ENCODE measurements at places on chromosomes 2 and 18.
A peak's percentile ranks its signal among the peaks of the same experiment; 100 is the strongest.

GRCh38 chr2:30296496-30296895, 65.2 kb downstream of the LBH start:
- DNase-seq, result no peak

DNA sequence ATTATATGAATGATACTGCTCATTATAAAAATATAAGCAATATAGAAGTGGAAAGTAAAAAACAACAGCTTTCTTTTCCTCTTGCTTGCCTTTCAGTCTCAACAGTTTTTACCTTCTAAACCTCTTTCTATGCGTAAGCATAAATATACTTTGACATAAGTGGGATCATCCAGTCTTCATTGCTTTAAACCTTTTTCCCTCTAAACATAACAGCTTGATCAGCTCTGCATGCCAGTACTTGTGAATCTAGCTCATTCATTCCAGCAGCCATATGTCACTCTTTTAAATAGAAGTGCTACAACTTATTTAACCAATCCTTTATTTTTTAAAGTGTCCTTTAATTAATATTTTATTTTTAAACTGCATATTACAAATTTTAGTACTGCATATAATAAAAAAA, 88.1 kb downstream of the TTC27 start:
- DNase-seq, result no peak

DNA sequence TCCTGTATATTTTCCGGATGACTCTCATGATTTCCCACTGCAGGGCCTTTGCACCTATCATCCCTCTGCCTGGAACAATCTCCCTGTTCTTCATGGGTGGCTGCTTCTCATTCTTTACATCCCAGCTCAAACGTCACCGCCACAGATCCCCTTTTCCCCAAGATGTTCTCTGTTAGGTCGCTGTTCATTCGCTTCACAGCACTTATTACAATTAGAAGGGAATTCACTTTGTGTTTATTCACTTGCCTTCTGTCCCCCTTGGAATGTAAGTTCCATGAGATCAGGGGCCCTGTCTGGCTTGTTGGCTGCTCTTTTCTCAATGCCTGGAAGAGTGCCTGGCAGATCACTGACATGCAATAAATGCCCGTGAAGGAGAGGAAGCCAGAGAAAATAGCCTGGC, 106.7 kb downstream of the FOXI3 start:
- no peak for DNase-seq

- DNase-seq, result no peak
These were observed 125.5 kb upstream of the SIX2 start for GRCh38 chr2:45134726-45135125.

DNA sequence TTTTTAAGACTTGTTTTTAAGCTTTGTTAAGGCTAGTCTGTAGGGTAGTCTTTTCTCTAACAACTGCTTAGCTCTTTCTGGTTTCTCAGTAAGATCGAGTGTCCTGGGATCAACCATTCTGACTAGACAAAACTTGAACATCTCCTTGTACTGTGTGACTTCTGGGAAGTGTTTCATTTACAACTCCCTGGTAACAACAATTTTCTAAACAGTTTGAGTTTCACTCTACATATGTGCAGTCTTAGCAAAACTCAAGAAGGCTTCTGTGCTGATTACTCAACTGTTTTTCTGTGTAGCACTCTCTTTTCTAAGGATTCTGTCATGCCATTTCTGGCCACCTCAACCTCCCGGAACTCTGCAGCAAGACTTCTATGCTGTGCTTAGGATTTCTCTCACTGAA, 204.5 kb downstream of the KIAA1328 start:
- DNase-seq, result no peak

GRCh38 chr2:41544709-41545108, 503.1 kb upstream of the PKDCC start:
- DNase-seq, result no peak

- DNase-seq, result no peak
These were observed 83.9 kb downstream of the AAK1 start for GRCh38 chr2:69559442-69560146.

DNA sequence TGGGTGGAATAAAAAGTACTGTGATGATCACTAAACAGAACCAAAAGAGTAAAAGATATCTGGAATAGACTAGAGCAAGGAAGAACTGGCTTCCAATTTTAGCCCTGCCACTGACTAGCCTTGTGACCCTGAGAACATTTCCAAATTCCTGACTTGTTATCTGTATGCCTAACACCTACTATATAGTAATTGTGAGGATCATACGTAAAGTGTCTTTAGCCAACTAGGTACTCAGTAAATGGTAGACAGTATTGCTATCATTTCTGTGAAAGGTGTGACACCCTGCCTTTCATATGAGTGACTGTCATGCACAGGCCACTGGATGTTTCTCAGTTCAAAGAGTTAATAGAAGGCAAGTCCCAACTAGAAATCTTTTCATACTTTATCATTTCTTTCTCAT, 29.8 kb downstream of the CYTIP start:
- DNase-seq, result no peak

DNA sequence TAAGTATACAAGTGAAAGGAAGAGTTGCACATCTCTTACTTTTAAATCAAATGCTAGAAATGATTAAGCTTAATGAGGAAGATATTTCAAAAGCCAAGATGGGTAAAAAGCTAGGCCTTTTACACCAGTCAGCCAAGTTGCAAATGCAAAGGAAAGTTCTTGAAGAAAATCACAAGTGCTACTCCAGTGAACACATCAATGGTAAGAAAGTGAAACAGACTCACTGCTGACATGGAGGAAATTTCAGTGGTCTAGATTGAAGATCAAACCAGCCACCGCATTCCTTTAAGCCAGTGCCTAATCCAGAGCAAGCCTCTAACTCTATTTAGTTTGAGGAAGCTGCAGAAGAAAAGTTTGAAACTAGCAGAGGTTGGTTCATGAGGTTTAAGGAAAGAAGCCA, 79.1 kb downstream of the RBBP8 start:
- no peak for DNase-seq

- no peak for DNase-seq
These were observed 49.1 kb downstream of the NHEJ1 start for GRCh38 chr2:219111375-219112061.

DNA sequence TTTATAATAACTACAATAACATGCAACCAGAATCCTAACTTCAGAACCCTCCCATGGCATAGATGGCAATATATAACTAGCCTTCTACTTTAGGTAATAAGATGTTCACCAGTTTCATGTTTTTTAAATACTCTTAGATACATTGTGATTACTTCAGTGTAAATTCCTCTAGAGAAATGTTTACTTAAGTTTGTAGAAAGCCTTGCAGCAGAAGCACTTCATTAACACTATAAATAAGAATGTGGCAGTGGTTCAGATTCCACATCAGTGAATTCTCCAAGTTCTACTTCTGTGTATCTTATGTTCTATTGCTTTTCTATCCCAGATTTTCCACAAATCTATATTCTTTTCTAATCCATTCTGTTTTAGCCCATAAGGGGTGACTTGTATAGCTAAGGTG, 1.2 kb upstream of the RAD51AP2 start:
- no peak for DNase-seq

DNA sequence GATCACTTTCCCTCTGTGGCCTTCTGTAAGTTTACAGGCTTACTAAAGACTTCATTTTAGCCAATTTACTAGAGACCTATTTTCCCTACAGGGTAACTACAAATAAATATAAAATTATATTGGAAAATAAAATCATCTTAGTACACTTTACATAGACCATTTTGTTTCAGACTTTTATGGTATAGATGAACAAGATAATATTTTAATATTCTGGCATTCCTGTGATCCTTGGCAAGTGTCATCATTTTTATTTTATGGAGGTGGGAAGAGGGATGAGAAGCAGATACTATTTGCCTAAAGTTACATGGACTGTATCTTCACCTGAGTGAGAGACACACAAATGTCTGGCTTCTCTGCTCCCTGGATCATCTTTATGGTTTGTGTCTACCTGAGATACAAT, 149.6 kb upstream of the CWC22 start:
- no peak for DNase-seq

GRCh38 chr18:55227771-55228170, 268.5 kb upstream of the CCDC68 start:
- no peak for DNase-seq

DNA sequence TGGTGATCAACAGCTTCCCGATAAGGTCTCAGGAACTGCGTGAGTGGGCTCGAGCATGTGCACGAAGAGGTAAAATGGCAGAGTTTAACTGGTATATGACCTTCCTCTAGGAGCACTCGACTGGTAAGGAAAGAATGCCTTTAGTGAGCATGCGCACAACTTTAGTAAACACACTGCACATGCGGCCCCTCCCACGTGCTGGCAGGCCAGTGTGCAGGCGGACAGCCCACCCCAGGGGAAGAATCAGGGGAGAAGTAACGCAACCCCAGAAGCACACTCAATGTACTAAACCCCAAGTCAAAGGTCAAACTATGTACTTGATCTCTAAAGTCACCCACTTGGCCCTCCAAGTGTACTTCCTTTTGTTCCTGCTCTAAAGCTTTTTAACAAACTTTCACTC, 28.7 kb upstream of the SLC25A52 start:
- no peak for DNase-seq

DNA sequence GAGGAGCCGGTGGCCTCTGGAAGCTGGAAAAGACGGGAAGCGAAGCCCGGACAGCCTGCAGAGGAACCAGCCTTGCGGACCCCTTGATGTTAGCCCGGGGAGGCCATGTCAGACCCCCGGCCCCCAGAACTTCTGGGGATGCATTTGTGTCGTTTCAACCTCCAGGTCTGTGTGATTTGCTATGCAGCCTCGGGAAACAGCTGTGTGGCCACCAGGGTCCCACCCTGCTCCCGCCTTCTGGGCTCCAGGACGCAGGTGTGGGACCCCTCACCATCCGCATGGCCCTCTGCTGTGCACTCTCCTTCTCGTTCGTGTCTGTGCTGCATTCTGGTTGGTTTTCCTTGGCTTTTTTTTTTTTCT, 13.3 kb downstream of the NEU4 start:
- no peak for DNase-seq

GRCh38 chr2:26086779-26087178, 52.9 kb downstream of the RAB10 start:
- no peak for DNase-seq

DNA sequence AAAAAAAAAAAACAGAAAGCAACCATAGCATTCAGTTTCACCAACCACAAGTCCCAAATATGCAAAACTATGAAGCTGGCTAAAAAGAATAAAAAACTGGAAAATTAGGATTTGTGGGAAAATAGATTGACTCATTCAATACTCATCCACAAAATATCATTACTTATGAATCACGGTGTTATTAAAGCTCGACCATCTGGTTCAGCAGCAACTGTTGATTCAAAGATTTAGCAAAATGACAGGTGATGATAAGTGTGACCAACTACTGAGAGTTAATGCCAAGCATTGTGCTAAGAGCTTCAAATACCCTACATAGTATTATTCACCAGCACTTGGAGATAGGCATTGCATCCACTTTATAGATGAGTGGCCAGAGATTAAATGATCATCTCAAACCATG, 26.2 kb upstream of the XDH start:
- DNase-seq, result no peak

DNA sequence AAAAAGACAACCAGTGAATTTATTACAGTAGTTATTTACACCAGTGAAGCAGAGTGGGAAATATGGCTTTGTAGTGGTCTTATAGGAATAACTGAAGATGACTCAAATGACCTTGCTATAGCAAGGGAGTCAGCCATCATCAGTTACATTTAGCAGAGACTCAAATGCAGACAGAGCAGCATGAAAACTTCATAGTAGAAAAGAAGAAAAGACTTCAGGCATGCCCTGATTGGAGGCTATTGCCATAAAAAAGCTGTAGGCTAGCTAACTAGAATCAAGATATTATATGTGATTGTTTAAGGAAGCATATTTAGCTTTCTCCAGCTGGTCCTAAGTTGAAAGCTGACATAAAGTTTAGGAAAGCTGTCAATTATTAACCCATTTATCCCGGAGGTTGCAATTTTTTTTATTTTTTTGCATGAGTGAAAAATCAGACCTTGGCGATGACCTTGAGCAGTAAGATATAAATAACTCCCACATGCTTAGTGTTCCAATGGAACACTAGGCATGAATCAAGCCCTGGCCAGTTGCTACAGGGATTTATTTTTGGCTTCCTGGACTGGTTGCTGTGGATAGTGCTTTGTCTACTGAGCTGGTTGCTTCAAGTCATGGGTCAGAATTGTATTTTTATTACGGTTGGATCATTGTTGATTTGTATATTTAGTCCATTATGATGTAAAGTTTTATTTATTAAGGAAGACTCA, 675.6 kb upstream of the VRK2 start:
- DNase-seq, result no peak

- DNase-seq, result no peak
These were observed 319.8 kb downstream of the RND3 start for GRCh38 chr2:150167711-150168110.

- DNase-seq, result no peak
These were observed 979.2 kb downstream of the CNTNAP5 start for GRCh38 chr2:125004106-125004800.

- DNase-seq, result no peak
These were observed 76.1 kb upstream of the DNMT3A start for GRCh38 chr2:25417715-25418369.

DNA sequence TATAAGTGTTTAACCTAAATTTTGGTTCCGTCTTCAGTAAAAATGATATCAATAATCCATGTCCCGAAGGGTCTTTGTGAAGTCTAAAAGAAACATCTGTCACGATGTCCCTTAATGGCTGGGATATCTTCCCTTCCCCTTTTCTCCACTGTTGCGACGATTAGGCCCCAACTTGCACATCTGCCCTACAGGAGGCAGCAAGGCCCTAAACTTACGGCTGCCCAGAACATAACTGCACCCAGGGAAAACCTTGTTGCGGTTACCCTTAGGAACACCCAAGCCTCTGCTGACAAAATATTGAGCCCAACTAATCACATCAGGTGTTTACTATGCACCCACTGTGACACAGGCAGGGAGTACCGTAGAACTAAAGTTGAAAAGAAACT, 1.3 kb upstream of the SMAD2 start:
- peak; percentile 20 for DNase-seq

- DNase-seq, result no peak
These were observed 211.9 kb downstream of the ALPK2 start for GRCh38 chr18:58416704-58417683.

DNA sequence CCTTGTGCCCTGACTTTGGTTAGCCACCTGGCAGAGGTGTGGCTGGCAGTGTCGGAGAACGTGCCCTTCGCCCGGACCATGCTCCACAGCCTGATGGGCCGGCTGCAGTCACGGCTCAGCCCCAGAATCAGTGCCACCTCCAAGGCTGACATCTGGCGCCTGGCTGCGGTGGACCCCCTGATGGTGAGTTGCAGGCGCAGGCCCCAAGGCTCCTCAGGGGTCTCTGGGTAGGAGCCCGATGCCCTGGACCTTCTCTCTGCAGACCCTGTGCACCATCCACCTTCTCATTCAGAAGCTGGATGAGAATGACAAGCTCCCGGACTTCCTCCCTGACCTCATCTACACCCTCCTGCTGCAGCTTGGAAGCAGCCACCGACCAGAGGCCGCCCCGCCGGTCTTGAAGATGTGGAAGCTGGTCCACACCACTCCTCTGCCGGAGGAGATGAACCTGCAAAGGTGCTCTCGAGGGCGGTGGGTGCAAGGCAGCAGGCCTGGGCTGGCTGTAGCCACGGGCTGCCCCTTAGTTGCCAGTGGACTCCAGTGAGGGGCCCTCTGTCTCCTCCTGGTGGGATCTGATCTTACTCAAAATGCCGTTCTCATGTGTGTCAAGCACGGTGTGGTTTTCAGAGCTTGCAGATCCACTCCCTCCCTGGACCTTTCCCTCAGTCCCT, 32.1 kb downstream of the HJURP start:
- no peak for DNase-seq

Data from stimulated activated CD4-positive, alpha-beta T cell treated with anti-CD3 and anti-CD28 coated beads, Interleukin-2, amount 100 ng/mL, for 24 hours (primary cell).